ENCODE measurements at places on chromosomes 16 and 17.

GRCh38 chr16:29815032-29815721, 775 bp upstream of the PAGR1 start:
- DNase-seq, result peak; percentile 39

GRCh38 chr17:65634533-65634932, 73.1 kb upstream of the AXIN2 start:
- no peak for DNase-seq

DNA sequence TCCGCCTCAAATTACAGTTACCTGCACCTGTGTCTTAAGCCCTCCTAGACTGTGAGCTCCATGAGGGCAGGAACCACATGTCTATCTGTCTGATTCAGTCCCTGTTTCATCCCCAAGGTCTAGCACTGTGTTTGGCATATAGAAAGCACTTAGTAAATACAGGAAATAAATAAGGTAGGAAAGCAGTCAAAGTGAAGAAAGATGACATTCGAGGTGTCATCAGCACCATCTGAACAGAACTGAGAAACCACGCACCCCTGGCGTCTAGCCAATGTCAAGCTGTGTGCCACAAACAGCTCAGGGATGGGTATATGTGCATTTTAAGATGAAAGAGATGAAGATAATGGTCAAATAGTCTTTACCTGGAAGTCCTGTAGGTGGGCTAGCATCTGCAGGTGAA, 79.6 kb upstream of the ATP2A3 start:
- DNase-seq, result peak; percentile 33

GRCh38 chr16:48607056-48607825, 2.7 kb downstream of the N4BP1 start:
- no peak for DNase-seq

DNA sequence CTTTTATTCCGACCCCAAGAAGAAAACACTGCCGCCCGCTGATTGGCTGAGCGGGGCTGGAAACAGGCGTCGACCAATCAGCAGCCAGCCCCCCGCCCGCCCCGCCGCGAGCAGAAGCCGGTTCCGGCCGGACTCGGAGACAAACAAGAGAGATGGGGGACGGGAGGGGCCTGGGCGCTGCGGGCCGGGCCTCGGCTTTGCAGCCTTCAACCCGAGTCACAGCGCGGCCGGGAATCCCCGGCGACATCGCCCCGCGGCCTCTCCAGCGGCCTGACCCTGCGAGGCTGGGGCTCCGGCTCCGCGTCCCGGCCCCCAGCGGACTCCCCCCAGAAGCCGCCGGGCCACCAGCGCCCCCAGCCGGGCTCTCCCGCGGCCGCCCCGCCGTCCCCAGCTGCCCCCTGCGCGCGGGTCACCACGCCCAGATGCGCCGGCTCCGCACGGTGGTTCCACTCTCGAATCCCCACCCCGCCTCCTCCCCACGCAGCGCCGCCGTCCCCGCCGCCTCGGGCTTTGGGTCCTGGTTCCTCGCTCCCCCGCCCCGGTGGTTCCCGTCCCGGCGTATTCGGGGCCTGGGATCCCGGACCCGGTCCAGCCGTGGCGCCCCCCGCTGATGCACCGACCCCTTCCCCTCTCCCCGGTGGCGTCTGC, 346 bp upstream of the SLC43A2 start:
- DNase-seq, result peak; percentile 97

DNA sequence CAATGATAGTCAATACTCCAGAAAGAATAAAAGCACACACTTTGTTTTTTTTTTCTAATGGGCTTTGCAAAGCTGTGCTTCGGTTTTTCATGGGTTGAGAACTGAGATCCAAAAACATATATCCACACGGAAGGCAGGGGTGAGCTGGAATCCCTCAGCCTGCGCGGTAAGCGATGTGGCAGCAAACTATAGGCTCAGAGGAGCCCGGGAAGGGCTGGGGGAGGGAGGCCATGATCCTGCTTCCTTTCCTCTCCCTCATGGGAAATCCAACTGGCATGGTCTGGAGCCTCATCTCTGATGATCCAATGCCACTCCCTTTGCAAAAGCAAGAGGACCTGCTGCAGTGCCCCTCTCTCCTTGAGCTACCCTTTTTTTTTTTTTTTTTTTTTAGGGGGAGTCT, 8.2 kb downstream of the RBFOX3 start:
- no peak for DNase-seq
